NCI-H1417 treated with DMSO at 0.1 percent for 48 hours (cell line): ENCODE measurements at places on chromosomes 4 and X.

GRCh38 chr4:27428661-27429060, 568.0 kb downstream of the STIM2 start:
- no peak for DNase-seq

GRCh38 chr4:47639531-47639930, 154.5 kb downstream of the ATP10D start:
- no peak for DNase-seq

- DNase-seq = no peak
These were observed 432.4 kb downstream of the DMD start for GRCh38 chrX:32778965-32779364.

DNA sequence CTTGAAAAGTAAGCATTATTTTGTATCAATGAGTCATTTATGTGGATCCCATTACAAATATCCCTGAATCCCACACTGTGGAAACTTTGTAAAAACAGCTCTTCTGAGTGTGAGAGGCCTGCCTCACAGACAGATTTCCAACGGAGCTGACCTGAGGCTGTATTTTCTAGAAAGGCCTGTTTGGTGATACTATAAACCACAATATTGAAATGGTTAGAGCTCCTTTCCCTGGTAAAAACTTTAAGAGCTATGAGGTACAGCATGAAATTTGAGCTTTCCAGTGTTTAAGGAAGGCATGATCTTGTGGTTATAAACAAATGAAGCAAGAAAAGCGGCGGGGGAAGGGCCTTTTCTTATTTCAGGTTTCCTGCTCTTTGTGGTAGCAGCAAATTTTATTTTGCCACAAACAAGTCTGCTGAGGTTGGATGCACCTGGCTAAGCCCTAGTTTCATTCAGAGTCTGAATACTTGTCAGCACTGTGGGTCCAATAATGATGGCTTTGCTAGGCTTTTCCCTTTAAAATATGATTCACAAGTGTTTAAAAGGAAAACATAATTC, 86.8 kb upstream of the ETNPPL start:
- no peak for DNase-seq

DNA sequence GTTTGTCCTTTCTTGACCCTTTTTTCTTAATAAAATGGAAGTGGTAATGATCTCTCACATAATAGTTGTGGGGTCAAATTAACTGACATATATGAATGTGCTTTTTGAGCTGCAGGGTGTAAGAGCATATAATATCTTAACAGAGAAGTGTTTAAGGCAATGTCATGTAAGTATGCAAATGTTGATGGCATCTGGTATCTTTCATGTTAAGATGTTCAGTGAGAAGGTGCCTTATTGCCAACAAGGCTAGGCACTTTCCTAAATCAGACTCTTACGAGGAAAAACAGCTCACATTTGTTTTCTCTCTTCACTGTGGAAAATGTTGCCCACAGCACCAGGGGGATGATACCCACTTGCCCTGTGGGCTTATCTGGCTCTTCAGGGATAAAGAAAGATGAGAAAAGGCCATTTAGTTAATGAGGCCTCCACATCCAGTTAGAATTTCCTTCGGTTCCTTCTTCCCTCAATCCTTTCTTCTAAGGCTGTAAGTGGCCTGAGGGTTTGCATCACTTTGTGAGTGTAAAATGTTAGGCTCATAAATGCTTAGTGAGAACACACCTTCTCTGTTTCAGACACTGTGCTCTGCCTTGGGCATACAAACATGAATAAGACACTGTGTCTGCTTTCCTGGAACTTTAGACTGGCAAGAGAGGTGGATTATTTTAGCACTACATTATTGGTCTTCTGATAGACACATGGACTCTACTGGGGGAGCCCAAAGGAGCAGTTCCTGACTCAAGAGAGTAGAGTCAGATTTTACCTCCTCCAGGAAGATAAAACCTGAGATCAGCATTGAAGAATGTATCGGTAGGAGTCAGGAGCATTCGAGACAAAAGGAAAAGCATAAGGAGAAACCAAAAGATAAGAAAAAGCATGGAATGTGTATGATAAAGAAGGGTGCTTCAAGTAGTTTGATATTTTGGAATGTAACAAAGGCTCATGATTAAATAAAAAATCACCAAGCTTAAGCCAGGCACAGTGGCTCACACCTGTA, 135.5 kb downstream of the SOWAHB start:
- DNase-seq = no peak

GRCh38 chr4:123603165-123603564, 206.6 kb downstream of the SPRY1 start:
- DNase-seq = no peak

- no peak for DNase-seq
These were observed 45.8 kb downstream of the TSPAN5 start for GRCh38 chr4:98612318-98613250.

GRCh38 chr4:145820407-145820806, 118.2 kb downstream of the ZNF827 start:
- DNase-seq = no peak

DNA sequence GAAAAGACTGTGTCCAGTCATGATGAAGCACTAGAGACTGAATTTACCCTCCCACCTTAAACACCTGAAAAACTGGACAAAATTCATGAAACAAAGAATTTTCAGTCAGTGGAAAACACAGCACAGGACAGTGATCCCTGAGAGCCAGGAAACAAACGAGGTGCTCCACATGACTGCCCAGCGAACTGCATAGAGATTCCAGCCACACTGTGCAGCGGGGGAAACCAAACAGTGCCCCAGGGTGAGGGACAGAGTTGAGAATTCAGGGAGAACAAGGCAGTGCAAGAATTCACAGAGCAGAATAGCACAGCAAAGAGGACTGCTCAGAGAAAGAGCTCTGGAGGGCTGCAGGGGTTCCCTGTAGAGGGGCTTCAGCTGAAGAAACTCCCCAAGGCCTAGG, 55.5 kb upstream of the SEC24B start:
- DNase-seq = no peak

- DNase-seq = no peak
These were observed 512.2 kb downstream of the PDHA2 start for GRCh38 chr4:96352051-96352517.

- DNase-seq = no peak
These were observed 28.6 kb upstream of the FAM193A start for GRCh38 chr4:2507855-2508254.

GRCh38 chr4:156557920-156558319, 413.7 kb downstream of the PDGFC start:
- no peak for DNase-seq

DNA sequence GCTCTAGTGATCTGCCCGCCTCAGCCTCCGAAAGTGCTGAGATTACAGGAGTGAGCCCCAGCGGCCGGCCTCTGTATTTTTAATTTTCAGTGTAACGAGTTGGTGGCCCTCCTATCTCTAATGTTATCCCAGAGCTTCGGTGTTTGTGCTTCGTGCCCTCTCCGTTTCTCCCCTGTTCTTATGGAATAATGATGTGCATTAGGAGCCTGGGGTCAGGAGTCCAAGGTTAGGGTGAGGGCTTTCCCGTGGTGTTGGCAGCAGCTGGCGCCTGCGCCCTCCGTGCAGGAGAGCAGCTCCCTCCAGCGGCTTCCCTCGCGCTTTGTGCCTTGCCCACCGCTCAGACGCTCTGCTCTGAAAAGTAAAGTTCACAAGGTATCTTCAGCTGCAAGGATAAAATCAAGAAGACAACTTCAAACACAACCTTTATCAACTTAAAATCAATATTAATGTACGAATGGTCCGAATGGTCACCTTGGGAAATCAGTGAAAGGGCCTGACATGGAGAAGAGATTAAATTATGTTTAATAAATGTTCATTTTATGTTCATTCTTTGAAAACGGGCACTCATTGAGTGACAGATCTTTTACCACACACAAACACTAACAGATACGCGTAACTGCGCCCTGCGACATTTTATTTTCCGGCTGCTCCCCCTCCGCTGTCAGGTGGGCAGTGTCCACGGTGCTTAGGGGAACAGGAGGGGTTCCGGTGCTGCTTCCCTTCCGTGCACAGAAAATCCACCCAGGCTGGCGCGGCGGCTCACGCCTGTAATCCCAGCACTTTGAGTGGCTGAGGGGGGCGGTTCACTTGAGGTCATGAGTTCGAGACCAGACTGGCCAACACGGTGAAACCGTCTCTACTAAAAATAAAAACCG, 62.4 kb downstream of the TRAPPC11 start:
- no peak for DNase-seq

GRCh38 chrX:56505866-56506265, 57.6 kb upstream of the UBQLN2 start:
- no peak for DNase-seq

DNA sequence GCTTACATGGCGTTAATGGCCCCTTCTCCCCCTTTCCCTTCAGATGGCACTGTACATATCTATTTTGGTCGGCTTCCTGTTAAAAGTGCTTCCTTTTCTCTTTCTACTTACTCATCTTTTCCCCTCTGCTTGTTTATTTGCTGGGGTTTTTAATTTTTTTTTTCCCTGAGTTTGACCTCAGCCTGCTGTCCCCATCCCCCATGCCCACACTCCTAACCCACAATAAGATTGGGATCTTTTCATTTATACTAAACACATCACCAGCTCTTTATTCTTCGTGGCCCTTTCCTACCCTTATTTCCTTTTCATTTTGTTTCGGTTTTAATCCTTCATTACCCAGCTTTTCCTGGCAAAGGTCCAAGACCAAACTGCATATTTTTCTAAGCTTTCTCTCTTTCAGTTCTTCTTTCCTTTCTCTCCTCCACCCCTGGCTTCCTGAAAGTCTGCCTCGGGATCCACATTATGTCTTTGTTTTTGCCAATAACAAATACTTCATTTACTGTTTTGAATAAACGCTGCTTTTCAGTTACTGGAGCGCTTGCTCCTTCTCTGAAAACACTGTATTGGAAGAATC, 152.0 kb upstream of the USP9X start:
- no peak for DNase-seq

GRCh38 chr4:36269101-36269500, 12.3 kb upstream of the DTHD1 start:
- DNase-seq = no peak

GRCh38 chr4:24328310-24328709, 256.0 kb downstream of the DHX15 start:
- DNase-seq = no peak

GRCh38 chrX:68724531-68725020, 77.1 kb downstream of the STARD8 start:
- DNase-seq = no peak
